ENCODE measurements at places on chromosomes 6 and 20.

DNA sequence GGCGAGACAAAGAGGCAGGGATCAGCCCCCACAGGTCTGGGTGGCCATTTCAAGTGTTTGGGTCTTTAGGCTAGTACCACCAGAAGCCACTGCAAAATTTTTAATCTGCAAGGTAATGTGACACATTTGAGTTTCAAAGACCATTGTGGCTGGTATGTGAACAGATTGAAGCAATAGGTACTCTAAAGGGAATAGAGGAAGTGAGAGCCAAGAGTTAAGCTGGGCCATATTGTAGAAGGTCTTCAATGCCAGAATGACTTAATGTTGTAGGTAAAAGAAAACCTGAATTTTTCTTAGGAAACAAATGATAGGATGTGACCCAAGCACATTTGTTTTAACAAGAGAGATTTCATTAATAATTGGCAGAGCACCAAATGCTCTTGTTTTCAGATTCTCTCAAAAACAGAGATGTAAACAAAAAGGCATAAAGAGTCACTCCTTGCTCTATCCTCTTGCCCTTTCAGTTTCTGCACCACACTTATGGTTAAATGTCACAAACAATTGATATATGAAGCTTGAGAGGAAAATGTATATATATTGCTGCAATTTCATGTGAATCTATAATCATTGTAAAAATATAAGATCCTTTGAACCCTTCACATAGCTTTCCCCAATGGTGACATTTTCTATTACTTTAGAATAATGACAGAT lies 307.1 kb upstream of the PLN start:
- DNase-seq = no peak

DNA sequence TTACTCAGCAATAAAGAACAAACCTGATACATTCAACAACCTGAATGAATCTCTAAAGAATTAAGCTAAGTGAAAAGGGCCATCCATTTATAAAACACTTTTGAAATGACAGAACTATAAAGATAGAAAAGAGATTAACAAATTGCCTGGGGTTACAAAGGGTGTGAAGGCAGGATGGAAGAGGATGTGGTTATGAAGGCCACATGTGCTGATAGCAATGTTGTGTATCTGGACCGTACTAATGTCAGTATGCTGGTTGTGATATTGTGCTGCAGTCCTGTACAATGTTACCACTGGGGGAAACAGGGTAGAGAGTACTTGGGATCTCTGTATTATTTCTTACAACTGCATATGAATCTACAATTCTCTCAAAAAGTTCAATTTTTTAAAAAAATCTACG lies 36.4 kb downstream of the ELOVL5 start:
- DNase-seq = no peak

DNA sequence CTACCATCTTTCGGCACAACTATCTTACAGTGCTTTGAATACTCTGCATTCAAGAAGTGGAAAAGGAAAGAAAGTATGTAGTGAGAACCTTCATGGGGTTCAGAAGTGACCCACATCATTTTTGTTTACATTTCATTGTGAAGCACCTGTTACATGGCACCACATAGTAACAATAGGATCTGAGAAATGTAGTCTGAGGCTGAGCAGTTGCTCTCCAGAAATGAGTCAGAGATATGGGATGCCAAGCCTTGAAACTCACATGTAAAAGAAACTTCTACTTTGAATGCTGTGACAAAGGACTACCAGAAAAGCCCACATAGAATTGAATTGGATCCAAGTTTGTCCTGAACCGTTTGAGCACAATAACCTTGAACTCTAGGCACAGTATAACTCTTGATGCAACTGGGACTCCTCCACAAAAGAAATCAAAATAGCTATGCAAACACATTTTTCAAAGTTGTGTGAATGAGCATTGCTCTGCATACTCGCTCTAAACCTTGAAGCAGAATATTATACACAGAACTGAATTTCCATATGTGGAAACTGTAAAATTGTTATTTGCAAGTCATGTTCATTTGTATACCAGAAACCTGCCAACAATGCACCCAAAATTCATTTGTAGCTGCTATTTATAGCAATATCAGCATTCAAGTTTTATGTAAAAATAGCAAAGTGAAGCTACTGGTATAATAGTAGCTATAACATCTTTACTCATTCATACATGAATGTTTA lies 400.9 kb upstream of the POU3F2 start:
- DNase-seq = no peak

DNA sequence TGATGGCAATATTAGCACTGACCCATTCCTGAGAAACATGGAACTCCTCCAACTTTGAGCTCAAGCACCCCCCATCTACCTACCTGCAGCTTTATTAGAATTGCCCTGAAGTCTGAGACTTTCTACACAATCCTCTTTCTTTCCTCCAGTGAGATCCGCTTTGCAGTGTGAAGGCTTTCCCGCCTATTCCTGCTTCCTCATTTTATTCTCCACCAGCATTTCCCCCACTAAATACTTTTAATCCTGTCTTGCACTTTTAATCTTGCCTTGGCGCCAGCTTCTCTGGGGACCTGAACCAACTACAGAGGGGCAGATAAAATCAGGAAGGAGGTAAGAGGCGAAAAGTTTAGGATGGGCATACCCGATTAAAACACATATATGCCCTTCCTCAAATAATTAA lies 178.1 kb upstream of the PRDM1 start:
- DNase-seq = no peak

DNA sequence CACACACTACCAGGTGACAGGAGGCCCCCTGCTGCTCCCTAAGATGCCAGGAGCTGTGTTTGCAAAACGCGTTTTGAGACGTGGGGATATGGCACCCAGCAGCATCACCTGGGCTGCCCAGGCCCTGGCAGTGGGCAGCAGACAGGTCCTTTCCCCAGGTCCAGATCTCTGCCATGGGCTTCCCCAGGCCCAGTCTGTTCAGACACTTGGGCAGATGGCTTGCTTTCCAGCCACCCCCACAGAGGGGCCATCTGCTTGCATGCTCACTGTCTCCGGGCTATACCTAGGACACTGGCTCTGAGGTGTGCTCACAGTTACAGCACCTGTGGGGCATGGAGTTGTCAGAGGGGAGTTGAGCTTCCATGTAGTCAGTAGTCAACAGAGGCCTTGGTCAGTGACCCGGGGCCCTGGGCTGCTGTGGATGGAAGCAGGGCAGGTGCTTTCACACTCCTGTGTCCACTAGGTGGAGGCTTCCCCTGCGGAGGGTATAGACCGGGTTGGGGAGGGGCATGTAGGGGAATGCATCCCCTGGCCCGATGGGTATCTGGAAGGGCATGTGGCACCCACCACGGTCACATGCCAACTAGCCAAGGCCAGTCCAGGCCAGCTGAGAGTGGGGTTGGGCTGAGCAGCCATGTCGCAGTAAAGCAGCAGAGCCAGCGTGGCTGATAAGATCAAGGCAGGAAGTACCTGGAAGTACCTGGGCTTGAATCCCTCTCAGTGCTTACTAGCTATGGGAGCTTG lies 185.4 kb upstream of the SLC24A3 start:
- no peak for DNase-seq

- no peak for DNase-seq
These were observed 37.0 kb upstream of the XRN2 start for GRCh38 chr20:21266191-21266536.

- no peak for DNase-seq
These were observed 417 bp downstream of the PRRT1 start for GRCh38 chr6:32151181-32151862.

- DNase-seq = no peak
These were observed 27.0 kb downstream of the KCNK15 start for GRCh38 chr20:44772636-44773035.
